ENCODE measurements at places on chromosomes 3 and 15.

DNA sequence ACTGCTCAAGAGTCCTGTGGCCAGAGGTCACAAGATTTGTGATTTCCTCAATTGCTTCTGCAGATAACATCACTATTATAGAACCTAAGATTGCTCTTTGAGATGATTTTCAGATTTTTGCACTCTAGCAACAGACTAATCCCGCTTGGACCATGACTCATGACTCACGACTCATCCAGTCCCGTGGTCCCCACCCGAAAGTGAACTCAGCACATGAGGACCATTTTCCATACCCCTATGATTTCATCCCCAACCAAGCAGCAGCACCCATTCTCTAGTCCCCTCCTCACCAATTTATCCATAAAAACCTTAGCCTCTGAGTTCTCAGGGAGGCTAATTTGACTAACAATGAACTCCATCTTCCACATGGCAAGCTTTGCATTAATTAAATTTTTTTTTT, 106.3 kb upstream of the ALCAM start:
- no peak for DNase-seq

- DNase-seq = peak; percentile 87
These were observed at the start of gene CD276 for GRCh38 chr15:73683777-73684580. TSS of gene CD276 (plus strand) at chr15:73684383. CDS start at chr15:73699640, 15,257 bp downstream.

DNA sequence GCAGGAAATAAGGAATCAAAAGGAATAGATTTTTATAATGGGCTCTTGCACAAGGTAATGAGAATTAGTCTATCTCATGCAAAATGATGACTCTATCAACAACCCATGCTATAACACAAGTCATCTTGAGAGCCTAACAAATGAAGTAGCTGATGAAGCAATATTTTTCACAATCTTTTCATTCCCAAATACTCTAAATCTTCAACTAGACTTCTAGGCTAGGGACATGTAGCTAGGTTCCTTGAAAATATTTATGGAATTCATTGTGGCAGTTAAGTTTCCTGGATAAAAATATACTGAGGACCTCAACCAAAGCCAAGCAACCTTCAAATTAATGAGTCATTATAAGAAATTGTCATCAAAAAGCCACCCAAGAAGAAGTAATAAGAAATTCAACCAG, 55.4 kb downstream of the DCBLD2 start:
- DNase-seq = no peak

DNA sequence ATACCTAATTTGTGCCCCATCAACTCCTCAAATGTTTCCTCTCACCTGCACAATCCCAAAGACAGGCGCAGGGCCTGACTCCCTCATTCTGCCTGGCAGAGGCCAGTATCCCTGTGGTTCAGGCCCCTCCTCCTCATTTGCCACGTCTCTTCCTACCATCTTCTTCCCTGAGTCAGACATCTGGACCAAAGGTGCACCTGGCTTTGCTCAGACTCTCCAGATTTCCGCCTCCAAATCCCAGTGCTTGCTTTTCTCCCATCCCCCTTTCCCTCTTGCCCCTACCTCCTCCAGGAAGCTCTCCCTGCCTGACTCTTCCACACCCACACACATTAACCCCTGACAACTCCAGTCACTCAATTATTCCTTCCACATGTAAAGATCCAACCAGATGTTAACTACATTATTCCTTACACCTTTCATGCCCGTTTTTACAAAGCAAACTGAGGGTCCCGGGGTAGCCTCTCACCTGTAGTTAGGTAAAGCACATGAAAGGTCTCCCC, 19.6 kb downstream of the SEMA7A start:
- DNase-seq = no peak

GRCh38 chr15:87154761-87155160, 1075.1 kb downstream of the AGBL1 start:
- no peak for DNase-seq

GRCh38 chr3:144380849-144381248, 409.2 kb downstream of the DIPK2A start:
- DNase-seq = no peak

- no peak for DNase-seq
These were observed 17.0 kb downstream of the TMEM62 start for GRCh38 chr15:43150191-43150929.

GRCh38 chr3:72924055-72924454, 36.2 kb downstream of the GXYLT2 start:
- DNase-seq = no peak

GRCh38 chr3:4853749-4854140, 125.5 kb upstream of the BHLHE40 start:
- DNase-seq = no peak

- peak; percentile 58 for DNase-seq
These were observed 52.1 kb downstream of the ITGB5 start for GRCh38 chr3:124834723-124835718.

DNA sequence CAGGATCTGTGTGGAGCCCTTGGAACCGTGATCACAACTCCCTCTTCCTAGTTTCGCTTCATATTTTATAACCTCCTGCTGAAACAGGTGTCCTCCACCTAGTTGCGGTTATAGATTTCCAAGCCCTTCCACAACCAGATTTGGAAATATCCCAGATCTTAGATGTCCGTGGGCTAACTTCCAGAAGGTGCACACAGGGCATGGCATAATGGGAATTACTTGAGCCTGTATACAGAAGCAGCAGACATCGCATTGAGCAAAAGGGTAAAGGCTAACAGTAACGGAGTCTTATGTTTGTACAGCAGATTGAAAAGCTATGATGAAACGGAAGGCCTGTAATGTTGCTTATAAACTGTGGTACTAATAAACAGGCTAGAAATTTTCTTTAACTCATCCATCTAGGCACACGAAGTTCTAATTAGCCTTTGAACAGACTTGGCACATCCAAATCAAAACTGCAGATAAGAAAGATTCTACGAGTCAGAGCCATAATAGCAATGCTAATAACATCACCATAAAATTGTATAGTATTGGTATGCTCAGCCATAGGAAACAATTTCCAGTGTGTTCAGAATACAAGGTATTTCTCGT, 1.2 kb upstream of the USF3 start:
- DNase-seq = no peak

DNA sequence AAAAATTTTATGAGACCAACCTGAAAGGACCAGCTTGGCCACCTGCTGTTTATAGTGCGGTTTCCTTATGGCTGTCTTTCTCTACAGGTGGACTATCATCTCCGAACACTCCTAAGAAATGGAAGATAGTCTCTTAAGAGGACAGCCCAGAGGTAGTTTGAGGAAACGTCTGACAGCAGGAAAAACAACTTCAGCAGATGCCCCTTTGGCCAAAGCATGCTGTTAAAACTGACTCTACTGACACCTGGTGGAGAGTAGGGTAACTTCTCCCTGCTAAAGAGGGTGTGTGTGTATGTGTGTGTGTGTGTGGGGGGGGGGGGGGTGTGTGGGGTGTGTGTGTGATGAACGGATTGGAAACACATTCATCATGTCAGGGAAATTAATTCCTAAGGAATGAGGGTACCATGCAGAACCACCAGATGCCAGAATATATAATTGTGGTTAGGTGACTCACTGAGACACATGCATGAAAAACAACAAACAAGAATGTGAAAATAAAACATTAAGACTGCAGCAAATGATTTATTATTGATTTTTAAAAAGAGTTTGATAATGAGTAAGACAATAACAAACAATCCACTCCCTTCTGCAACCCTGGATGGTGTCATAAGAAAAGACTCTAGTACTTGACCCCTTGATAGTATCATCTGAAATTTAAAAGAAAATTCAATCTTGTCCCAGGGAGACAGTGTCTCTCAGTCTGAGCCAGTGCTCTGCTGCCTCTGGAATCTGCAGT, 256.5 kb downstream of the THRB start:
- peak; percentile 79 for DNase-seq

GRCh38 chr3:195117978-195118581, 152.9 kb downstream of the XXYLT1 start:
- DNase-seq = no peak

DNA sequence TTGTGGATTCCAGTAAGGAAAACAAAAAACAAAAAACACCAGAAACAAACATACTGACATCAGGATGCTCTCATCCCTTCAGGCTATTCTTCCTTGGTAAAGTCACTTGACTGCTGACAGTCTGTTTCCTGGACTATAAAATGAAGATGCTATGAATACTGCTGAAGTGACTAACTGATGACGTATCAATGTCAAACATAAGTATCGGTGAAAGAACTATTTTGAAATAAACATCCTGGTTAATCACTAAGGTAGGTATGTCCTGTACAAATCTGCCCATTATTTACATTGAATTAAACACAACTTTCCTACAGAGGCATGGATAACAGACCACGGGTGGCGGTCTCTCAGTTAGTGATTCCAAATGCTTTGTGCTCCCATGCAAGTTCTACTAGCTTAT, 45.9 kb downstream of the CHAC1 start:
- DNase-seq = no peak

DNA sequence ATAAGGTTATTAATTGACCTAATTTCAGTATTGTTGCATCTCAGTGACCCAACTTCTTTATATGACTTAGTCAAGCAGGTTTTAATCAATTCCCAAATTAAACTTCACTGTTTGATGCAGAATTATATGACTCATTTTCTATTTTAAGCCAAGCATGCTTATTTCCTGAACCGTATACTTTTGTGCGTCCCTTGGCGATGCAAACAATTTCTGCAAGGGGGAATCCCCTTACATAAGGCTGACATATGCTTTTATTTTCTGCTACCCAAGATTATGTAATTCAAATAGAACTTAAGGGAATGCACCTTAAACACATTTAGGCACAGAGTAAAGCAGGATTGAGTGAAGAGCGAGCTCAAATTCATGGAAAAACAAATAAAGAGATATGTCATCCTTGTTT, 303.9 kb downstream of the PDCD6IP start:
- DNase-seq = no peak

- no peak for DNase-seq
These were observed 98.7 kb downstream of the VPS8 start for GRCh38 chr3:184910664-184911063.

GRCh38 chr15:34304613-34305012, 33.0 kb downstream of the SLC12A6 start:
- no peak for DNase-seq

GRCh38 chr3:17469520-17469919, 272.9 kb downstream of the TBC1D5 start:
- no peak for DNase-seq

- no peak for DNase-seq
These were observed 141.9 kb downstream of the TP63 start for GRCh38 chr3:189773056-189773455.

- no peak for DNase-seq
These were observed 76.2 kb downstream of the CCK start for GRCh38 chr3:42189736-42190135.

GRCh38 chr3:129687586-129688125, 81.2 kb upstream of the PLXND1 start:
- DNase-seq = no peak

GRCh38 chr3:126026277-126026751, 57.3 kb downstream of the ROPN1B start:
- no peak for DNase-seq

- no peak for DNase-seq
These were observed 885.9 kb downstream of the FHIT start for GRCh38 chr3:60365360-60365759.

DNA sequence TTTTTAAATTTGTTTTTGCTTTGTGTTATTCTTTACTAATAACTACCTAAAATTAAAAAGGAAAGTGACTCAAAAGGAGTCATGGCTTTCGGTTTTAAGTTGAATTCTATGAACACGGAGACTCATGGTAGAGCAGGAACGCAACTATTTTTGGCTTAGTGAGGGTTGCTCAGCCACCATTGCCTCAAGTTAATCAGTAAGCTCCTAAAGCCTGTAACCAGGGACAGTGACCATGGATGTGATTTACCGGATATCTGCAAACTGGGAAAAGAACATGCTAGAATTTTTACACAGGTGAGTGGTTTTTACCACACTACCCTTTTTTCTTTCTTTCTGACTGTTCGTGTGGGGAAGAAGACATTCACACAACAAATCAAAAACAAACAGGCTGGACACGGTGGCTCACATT, 11.8 kb downstream of the SLC12A8 start:
- no peak for DNase-seq

GRCh38 chr15:91660174-91660649, 193.3 kb upstream of the SLCO3A1 start:
- DNase-seq = no peak

GRCh38 chr3:126539558-126540250, 15.7 kb downstream of the CHST13 start:
- no peak for DNase-seq

- peak; percentile 80 for DNase-seq
These were observed 140.8 kb downstream of the SMAD6 start for GRCh38 chr15:66842710-66843441.

DNA sequence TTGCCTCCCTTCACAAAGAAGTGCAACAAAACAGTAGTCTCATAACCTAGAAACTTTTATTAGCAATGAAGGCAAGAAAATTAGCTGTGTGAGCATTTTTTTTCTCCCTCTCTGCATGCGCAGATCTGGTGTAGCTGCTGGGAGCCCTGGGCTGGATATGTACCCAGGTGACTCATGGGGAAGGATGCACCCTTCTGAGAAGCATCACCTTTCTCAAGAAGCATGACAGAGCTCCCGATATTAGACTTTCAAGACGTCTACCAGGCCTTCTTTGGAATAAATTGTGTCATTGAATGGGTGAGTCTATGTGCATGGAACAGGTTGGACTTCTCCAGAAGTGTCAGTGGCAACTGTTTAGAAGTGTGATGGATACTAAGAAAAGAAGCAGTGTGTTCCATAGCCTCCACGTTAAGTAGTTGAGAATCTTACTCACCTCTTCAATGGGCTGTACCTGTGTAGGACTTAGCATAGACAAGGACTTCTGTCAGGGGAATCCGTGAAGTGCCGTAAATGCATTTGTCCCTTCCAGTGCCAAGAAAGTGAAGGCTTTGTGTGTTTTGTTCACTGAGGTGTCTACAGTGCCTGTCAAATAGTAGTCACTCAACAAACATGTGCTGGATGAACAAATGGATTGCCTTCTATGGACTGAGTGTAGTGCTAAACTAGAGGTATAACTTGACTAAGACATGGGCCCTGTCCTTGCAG, 47.7 kb upstream of the RASGRP1 start:
- DNase-seq = no peak

DNA sequence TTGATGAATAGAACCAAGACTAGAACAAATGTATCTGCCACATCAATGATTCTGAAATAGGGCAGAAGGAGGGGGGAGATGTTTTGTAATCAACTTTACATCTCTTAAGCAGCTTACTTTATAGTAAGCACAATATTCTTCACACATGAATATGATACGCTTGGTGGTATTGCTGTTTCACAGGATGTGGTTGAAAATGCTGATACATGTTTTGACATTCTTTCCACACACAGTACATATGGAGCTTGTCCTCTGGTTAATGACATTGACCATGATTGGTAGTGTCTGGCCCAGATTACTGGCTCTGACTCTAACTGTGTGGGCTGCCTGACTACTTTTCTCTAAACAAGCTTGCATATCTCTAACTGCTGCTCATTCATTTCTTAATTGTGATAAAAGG, 168.9 kb downstream of the KLHL25 start:
- DNase-seq = no peak

DNA sequence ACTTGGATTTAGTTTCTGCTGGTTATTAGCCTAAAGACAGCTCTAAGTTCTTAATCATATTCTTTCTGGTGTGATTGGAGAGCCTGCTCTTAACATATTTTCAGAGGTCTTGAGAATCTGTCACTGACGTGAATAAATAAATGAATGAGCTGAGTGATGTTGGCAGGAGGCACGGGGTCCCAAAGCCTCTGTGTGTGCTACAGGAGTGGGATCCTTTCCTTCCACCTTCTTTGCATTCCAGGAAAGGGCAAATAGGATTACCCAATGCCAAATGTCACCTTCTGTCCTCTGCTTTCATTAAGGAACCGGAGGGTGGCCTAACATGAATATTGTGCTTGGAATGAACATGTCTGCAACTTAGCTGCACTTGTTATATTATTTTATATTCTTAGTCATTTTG, 53.1 kb downstream of the CD47 start:
- no peak for DNase-seq

GRCh38 chr15:89416339-89417183, 79.8 kb downstream of the RHCG start:
- DNase-seq = peak; percentile 92
